ENCODE measurements at places on chromosomes 16 and 17.

GRCh38 chr16:17440131-17440530, 30.6 kb downstream of the XYLT1 start:
- DNase-seq = no peak

DNA sequence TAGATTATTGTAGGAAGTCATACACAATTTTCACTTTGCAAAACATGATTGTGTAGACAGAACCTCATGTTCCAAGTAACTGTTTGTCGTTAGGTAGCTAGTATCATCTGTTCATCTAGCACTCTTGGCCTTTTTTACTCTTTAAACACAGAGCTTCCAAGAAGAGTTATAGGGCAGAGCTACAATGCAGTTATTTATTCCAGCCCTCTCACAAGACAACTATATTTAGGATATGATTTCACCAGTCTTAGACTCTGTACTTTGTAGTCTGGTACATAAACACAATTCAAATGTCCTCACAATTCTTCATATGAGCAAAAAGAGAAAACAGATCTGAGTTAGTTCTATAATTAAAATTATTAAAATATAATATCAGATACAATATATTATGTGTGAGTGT, 37.9 kb downstream of the KCNJ2 start:
- no peak for DNase-seq

GRCh38 chr17:76805319-76805718, 62.9 kb upstream of the MGAT5B start:
- DNase-seq = no peak

- DNase-seq = no peak
Measured at GRCh38 chr16:65249768-65250167, 127.9 kb upstream of the CDH11 start.

GRCh38 chr16:11129378-11129781, 126.6 kb downstream of the SOCS1 start:
- DNase-seq = no peak

- no peak for DNase-seq
Measured at GRCh38 chr16:57784334-57784733, 18.0 kb downstream of the KIFC3 start.

DNA sequence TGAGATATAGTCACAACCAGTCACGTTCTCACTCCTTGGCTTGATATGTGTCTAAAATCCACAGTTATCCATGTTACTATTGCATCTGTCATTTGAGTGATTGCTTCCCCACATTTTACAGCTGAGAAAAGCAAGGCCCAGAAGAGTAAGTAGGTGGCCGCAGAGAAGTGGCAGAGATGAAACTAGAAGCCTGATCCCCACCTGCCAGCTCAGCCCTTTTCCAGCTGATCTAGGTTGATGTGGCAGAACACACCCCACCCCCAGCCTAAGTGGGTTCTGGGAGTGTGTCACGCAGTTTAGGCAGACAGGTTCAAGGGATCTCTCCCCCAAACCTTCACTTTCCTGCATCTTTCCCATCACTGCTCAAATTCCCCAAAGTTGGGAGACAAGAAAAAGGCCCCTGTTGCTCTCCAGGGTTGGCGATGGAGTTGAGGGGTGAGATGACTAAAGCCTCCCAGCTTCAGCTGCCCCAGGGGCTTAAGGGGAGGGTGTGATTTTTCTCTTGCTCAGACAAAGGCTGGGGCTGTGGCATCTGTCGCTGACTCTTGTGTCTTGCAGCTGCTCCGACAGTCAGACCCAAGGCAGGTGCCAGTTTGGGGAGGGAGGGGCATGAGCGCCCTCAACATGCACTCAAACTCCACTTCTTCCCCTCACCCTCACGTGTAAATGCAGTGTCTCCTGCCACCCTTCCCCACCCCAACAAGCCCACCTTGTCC, 48.9 kb upstream of the LHX1 start:
- peak; percentile 46 for DNase-seq

GRCh38 chr16:31202414-31203375, at the start of gene PYCARD:
PYCARD (minus strand) TSS chr16:31202760; CDS start chr16:31202690, 70 bp downstream.
- DNase-seq = peak; percentile 43

- DNase-seq = peak; percentile 68
Measured at GRCh38 chr17:43576563-43577229, 30.6 kb upstream of the ETV4 start.

GRCh38 chr17:82231562-82232321, 2.9 kb downstream of the SLC16A3 start:
- DNase-seq = no peak

DNA sequence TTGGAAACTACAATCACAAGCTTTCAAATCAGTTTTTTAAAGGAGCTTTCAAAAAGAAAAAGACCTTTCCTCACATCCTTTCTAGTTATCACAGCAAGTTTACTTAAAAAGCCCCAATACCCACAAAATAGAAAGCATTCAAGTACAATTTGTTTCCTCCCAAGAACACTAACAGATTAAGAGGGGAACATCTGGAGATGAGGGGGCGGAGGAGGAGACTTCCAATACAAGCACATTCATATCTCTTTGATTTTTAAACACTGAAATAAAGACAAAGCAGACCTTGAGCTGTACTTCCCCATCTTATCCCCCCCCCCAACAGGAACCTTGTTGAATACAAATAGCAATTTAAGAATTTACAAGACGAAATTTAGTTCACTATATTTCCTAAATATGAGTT, 2.0 kb downstream of the YWHAE start:
- DNase-seq = no peak

- DNase-seq = no peak
Measured at GRCh38 chr16:13238182-13238581, 336.8 kb downstream of the SHISA9 start.

- DNase-seq = no peak
Measured at GRCh38 chr16:82282662-82283061, 112.6 kb upstream of the MPHOSPH6 start.

DNA sequence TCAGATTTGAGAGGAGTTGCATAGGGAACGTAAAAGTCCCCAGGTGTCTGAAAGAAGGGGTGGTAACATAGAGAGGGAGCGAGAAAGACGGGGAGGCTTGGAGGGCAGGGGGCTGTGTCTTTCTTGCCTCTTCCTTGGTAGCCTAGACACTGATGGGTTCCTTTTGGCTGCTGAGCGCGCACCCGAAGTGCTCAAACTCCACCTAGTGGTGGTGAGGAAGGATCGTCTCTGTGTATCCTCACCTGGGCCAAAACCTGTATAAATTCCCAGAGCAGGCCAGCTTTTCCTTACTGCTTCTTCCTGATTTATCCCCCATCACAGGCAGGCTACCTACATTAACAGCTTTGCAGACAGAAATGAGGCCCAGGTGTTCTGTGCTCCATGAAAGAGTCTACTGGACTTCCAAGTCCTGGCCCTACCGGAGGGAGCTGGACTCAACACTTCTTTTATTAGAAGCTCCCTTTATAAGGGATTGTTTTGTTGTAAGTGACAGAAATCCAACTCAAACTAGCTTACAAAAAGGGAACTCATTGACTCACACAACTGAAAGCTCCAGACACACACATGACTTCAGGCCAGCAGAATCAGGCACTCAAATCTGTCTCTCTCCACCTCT, 5.5 kb upstream of the SLC25A35 start:
- DNase-seq = peak; percentile 57

GRCh38 chr17:31537565-31538011, 146.1 kb downstream of the RAB11FIP4 start:
- DNase-seq = no peak

- DNase-seq = peak; percentile 61
Measured at GRCh38 chr17:16987830-16988601, 16.1 kb upstream of the TNFRSF13B start.

DNA sequence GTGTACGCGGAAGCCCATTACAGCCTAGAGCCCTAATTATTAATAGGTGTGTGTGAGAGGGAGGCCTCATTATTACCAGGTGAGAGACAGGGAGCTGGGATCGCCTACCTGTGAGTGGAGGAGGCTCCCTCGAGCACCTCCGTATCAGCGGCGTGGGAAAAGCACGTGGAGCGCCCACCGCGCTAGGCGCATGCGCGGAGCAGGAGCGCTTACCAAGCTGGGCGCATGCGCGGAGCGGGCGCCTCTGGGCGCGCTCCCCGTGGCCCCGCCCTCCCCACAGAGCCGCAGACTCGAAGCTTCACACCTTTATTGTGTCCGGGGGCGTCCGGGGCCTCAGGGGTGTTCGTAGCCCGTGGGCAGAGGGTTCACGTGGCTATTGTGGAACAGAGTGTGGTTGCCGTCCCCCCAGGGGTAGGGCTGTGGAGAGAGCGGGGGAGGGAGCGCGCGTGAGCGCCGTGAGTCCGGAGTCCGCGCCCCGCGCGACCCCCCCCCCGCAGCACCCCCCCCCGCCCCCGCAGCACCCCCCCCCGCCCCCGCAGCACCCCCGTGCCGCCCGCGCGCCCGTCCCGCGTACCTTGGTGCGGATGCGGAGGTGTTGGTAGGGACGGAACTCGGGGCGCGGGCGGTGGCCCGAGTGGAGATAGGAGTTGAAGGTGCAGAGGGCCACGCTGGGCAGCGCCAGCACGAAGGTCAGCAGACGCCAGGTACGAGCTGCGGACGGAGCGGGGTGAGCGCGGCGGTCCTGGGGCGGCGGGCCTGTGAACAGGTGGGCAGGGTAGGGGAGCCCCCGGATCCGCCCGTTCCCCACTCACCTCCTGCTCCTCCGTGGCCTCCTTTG, 500 bp downstream of the COX6A2 start:
- DNase-seq = peak; percentile 34

GRCh38 chr17:62925267-62925836, 40.7 kb upstream of the TANC2 start:
- DNase-seq = no peak

DNA sequence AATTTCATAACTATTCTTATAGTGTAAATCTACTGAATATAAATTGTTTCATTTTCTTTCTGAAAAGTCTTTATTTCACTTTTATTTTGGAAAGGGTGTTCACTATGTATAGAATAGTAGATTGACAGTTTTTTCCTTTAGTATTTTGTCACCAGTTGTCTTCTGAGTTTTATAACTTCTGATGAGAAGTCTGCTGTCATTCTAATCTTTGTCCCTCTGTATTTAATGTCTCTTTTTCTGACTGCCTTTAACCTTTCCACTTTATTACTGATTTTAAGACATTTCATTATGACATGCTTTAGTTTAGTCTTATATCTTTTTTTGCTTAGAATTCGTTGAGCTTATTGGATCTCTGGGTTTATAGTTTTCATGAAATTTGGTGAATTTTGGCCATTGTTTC, 166.9 kb downstream of the FTO start:
- no peak for DNase-seq

DNA sequence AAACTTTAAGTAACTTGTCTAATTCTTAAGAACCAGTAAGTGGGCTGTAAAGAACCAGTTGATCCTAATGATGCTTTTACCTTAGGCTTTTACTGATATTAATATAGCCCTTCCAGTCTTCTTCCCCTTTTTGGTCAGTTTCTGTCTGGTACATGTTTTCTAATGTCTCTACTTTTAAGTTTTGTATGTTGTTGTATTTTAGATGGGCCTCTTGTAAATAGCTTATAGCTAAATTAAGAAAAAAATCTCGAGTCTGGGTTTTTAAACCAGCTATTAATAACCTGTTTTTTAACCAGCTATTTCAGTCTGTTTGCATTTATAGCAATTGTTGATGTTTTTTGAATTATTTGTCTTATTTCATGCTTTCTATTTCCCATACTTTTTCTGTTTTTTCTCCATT, 79.0 kb downstream of the PITPNC1 start:
- DNase-seq = no peak

GRCh38 chr17:19719355-19720209, 3.2 kb upstream of the SLC47A2 start:
- no peak for DNase-seq

DNA sequence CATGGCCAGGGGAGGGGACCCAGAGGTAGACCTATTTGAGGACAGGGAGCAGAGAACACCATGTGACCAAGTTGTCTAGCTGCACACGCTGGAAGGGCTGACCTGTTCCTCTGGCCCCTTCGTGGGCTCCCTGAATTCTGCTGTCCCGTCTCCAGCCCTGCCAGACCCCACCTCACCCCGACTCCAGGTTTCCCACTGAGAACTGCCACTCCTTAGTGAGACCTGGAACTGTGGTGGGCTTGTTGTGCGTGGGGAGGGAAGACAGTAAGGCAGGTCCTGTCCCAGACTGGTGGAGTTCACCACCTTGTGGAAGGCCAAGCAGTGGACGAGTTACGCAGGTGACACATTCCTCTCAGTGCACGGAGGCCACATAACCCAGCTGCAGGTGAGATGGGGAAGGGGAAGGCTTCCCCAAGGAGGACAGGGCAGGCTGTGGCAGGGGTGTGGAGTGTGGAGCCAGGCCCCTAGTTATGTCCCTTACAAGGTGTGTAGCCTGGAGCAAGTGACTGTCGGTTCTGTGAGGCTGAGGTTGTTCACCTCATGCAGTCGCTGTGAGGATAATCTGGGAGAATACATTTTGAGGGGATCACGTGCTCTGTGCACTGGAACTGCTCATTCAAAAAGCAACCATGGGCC, 54.7 kb downstream of the USP22 start:
- no peak for DNase-seq

DNA sequence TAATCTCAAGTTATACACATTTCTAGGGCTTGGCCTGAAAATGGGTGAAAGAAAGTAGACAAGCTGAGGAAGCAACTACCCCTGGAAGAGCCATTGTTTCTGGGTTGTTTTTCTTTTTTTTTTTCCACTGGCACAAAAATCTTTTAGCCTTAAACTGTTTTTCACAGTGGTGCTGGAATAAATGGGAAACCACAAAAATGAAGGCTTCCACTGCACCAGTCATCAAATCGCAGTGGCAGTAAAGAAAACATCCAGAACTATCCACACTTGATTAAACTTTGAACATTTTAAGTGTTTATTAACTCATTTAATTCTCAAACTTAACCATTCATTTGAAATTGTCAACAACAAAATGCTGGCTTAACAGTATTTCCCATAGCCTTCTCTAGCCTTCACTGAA, 14.3 kb downstream of the CMTM4 start:
- DNase-seq = no peak

DNA sequence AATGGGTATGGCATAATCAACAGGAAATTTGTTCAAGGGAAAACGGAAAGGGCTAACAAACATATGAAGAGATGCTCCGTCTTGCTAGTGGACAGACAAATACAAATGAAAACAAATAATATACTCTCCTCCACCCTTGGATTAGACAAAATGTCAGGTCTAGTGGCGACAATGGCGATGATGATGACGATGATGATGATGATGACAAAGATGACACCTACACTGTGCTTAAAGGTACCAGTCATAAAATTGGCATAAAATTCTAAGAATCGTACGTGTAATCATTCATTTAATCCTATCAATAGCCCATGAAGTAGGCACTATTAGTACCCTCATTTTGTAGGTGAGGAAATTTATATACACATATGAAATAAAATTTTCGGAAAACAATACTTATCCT, 174.6 kb downstream of the PMP22 start:
- DNase-seq = no peak

- DNase-seq = no peak
Measured at GRCh38 chr17:9258115-9259015, 237.1 kb downstream of the NTN1 start.

All from glutamatergic neuron (in vitro differentiated cells).